ENCODE measurements at places on chromosomes 2 and 18. TPM values are rescaled to one million over a fixed set of nuclear protein-coding genes. Genes with fewer than 3 reads are reported as not detected.

CYRIA gene
- 18.0 TPM for total RNA-seq

MC5R gene
- 0.22 TPM for total RNA-seq

SLC9A4 gene
- 0.30 TPM for total RNA-seq

SLC5A7 gene
- total RNA-seq: 3.7 TPM

C2orf72 gene
- total RNA-seq: 23.0 TPM

- DNase-seq: no peak
Measured at GRCh38 chr18:70195014-70195614, 10.4 kb downstream of the RTTN start.

DNA sequence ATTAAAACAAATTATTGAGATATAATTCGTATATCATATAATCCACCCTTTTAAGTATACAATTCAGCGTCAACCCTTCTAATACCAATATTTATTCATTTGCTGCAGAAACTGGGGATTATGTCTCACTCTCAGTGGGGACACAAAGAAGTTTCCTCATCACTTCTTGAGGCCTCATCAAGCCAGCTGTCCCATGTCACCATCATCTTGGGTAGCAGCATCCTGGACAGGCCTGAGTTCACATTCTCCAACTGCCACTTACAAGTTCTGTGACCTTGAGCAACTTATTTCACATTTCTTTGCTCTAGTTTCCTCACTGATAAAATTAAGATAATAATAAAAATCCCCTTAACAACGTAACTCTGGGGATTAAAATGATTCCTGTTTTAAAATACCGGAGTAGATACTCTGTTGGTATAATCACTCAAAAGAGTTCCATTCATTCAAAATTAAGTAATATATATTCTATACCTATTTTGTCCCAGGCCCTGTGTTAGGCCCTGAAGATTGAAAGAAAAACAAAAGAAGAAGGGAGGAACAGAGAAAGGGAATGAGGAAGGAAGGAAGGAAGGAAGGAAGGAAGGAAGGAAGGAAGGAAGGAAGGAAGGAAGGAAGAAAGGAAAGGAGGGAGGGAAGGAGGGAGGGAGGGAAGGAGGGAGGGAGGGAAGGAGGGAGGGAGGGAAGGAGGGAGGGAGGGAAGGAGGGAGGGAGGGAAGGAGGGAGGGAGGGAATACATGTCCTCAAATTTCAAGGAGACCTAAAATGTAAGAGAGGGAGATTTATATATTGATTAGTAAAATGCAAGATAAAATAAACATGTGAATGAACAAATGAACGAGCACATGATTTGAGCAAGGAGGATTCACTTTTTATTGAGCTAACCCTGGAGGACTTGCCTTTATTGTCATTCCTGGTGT lies 42.4 kb downstream of the NCKAP5 start:
- DNase-seq: no peak

DNA sequence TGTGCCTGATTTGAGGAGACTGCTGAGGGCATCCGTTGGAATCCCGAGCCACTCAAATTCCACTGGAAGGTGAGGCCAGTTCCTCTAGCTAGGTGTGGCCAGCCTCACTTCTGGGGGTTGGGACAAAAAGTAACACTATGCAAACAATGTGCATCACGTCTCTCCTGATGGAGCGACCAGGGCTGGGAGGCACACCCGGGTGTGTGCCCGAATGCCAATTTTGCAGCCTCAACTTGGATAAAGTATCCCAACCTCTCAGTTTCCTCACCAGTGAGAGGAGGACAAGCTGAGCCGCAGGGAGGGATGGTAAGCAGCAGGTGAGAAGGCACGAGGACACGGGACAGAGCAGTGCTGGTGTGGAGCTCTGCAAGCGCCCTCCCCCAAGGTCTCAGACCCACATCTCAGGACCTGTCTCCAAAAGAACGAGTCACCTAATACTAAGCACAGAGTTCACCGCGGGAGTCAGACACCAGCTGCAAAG lies 218.3 kb downstream of the HAUS1 start:
- no peak for DNase-seq

GRCh38 chr2:108586116-108586515 lies 51.8 kb downstream of the LIMS1 start:
- no peak for DNase-seq

DNA sequence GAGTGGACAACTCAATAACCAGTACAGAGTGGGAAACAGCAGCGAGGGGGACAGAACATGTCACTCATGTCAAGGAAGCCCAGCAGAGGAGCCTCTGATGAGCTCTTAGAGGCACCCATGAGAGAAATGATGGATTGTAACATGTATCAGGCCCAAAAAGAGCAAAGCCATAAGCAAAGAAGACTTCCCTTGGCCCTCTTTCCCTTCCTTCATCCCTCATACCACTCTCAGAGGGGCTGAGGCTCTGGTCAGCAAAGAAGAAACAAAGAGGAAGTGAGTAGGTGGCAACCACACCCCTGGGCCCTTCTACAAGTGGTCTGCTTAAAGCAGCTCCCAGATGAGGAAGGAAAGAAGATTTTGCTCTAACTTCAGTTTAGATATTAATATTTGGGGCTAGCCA lies 112.8 kb downstream of the CDC42EP3 start:
- no peak for DNase-seq

- DNase-seq: no peak
Measured at GRCh38 chr2:213792045-213792444, 507.8 kb downstream of the SPAG16 start.

DNA sequence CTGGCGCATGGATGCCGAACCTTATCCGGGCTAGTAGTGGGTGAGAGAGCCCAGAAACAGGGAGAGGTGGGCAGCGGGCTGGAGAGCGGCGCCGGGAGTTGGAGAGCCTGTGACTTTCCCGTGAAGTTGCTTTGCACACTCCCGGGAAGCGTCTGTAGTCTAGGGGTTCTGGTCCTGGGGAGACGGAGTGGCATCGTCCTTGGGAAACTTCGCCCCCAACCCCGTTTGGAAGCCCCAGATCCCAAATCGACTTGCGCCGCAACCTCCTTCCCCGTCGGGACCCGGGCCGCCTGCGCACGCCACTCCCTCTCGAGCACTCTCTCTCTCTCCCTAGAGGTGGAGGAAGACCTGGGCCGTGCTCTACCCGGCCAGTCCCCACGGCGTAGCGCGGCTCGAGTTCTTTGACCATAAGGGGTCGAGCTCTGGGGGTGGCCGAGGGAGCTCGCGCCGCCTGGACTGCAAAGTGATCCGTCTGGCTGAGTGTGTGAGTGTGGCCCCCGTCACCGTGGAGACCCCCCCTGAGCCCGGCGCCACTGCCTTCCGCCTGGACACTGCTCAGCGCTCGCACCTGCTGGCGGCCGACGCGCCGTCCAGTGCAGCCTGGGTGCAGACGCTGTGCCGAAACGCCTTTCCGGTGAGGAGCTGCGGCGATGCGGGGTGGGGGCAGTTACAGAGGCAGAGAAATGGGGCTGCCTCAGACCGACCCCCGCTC lies 456 bp downstream of the DOK1 start:
- DNase-seq: no peak
